Stomach (tissue), 19 donors: ENCODE measurements at places on chromosomes 3 and 15. TPM values are rescaled to one million over a fixed set of nuclear protein-coding genes. Genes with fewer than 3 reads are reported as not detected.

The GPR149 gene
- not detected for total RNA-seq

The NPAP1 gene
- total RNA-seq = not detected

The STRIT1 gene
- not detected for total RNA-seq

The CADM2 gene
- 1.6 TPM for total RNA-seq

The ADGRG7 gene
- not detected for total RNA-seq

The NCKIPSD gene
- 32.6 TPM for total RNA-seq

The DIPK2A gene
- total RNA-seq = 22.8 TPM

The SLC24A5 gene
- total RNA-seq = not detected

The C3orf62 gene
- total RNA-seq = 3.2 TPM

The GNAT1 gene
- not detected for total RNA-seq

The PLSCR5 gene
- total RNA-seq = not detected

The NUP210 gene
- 21.1 TPM for total RNA-seq

The GJD2 gene
- total RNA-seq = not detected

The SPG11 gene
- 240 TPM for total RNA-seq

The TNNC1 gene
- total RNA-seq = 3.1 TPM

The CFAP100 gene
- not detected for total RNA-seq

The ARRDC4 gene
- total RNA-seq = 79.9 TPM

The CASR gene
- total RNA-seq = 3.0 TPM

The ARHGEF26 gene
- 40.6 TPM for total RNA-seq

The BUB1B gene
- 1.8 TPM for total RNA-seq

The PPP1R2 gene
- total RNA-seq = 62.0 TPM

The C3orf18 gene
- total RNA-seq = not detected

The PLCL2 gene
- 24.1 TPM for total RNA-seq

The P4HTM gene
- 158 TPM for total RNA-seq

The SLCO2A1 gene
- total RNA-seq = 18.7 TPM

The KLHL18 gene
- total RNA-seq = 27.2 TPM

The GOLGA8S gene
- total RNA-seq = 0.45 TPM

The NEO1 gene
- 23.9 TPM for total RNA-seq

The LDHAL6B gene
- total RNA-seq = not detected

The CRABP1 gene
- total RNA-seq = not detected

The C15orf61 gene
- total RNA-seq = 0.58 TPM

The CNTN4 gene
- 5.7 TPM for total RNA-seq

The CYP8B1 gene
- total RNA-seq = not detected

The UBAP1L gene
- not detected for total RNA-seq

The ITPKA gene
- total RNA-seq = 30.9 TPM

The CCDC54 gene
- not detected for total RNA-seq

The ZMYND10 gene
- 0.92 TPM for total RNA-seq

The KBTBD12 gene
- 1.4 TPM for total RNA-seq

The PIK3CB gene
- total RNA-seq = 15.9 TPM

The ARGFX gene
- total RNA-seq = not detected

The CLDN1 gene
- total RNA-seq = 4.9 TPM

The HES1 gene
- 56.9 TPM for total RNA-seq

The GCHFR gene
- 11.7 TPM for total RNA-seq

The CACNA2D2 gene
- total RNA-seq = 45.8 TPM

The SERINC4 gene
- not detected for total RNA-seq

The GABRR3 gene
- total RNA-seq = not detected

The TTLL13 gene
- not detected for total RNA-seq

The PLEKHO2 gene
- total RNA-seq = 12.6 TPM

The AHSG gene
- total RNA-seq = 0.92 TPM

The CLEC3B gene
- not detected for total RNA-seq

The TBL1XR1 gene
- 59.8 TPM for total RNA-seq

The MAP3K13 gene
- total RNA-seq = 315 TPM
